ENCODE measurements at places on chromosomes 2 and 18.

- DNase-seq = no peak
These were observed 302.2 kb downstream of the EIPR1 start for GRCh38 chr2:3075316-3075990.

- DNase-seq = no peak
These were observed 412.9 kb downstream of the TMEM182 start for GRCh38 chr2:103174711-103175110.

DNA sequence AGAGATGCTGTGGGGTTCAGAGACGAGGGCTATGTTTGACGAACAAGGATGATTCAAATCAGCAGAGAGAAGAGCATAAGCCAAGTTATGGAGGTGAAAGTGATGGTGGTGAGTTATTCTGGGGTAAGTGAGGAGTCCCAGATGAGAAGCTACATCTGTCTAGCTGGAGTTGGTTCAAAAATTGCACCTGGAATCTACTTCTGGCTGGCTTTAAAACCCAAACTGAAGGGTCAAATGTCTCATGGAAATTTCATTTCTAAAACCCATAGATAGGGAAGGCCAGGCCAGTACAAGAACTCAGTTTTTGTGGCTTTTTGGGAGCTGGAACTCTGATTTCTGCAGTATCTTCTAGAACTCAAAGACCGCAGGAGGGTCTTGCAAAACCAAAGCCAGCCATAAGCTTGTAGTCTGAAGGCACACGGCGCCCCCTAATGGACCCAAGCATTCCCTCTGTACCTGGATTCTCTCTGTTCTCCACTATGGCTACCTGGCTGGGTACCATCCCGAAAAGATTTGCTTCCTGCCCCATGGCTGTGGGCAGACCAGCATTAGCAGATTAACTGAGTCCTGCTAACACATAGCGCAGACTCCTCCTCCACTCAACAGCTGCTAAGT, 229.1 kb upstream of the SLC14A2 start:
- no peak for DNase-seq

DNA sequence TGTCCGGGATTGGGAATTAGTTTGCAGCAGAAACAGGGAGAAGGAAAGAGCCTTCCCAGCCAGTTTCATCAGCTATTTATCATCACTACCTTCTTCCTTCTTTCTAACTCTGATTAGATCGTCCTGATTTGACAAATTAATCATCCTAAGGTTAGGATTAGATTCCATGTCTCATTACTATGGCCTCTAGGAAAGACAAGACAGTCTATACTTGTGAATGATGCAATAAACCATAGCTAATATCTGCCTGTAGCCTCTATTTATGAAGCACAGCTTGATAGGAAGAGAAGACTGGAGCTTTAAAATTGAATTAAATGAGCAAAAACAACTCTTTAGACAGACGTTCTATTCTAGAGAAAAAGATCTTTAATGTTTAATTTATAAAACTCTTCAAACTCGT, 25.2 kb upstream of the FRZB start:
- DNase-seq = no peak

DNA sequence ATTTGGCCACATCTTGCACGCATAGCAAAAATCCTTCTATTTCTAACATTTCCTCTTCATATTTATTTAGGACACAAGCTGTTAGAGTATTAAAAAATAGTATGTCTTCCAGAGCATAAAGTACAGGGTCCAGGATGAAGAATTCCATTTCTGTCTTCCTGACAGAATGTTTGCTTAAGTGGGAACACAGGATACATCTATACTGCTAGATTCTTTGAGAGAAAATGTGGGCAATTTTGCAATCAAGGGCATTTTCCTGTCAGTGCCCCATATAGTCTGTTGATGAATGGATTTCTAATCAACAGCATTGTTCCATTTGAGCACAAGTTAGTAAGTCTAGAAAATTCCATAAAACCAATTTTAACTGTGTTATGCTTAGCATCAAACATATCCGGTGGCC, 409.9 kb downstream of the CPS1 start:
- no peak for DNase-seq

DNA sequence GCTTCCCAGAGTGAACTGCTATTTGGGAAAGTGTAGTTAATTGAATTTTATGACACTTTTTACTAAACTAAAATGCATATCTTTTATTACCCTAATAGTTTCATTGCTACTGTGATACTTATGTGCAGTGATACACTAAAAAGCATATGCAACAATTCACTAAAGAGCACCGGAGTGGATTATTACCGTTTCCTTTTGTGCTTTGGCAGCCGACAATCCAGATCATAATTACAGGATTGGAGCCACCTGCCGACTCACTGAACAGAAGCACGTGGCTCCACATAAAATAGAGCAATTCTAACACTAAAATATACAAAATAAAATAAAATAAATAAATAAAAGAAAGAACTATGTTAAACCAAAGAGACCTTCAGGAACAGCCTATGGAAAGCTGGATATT, 583.4 kb downstream of the NRXN1 start:
- no peak for DNase-seq
